Colonic mucosa (tissue), 4 donors: ENCODE measurements at places on chromosomes 16 and 17.
A peak's percentile ranks its signal among the peaks of the same experiment; 100 is the strongest.

DNA sequence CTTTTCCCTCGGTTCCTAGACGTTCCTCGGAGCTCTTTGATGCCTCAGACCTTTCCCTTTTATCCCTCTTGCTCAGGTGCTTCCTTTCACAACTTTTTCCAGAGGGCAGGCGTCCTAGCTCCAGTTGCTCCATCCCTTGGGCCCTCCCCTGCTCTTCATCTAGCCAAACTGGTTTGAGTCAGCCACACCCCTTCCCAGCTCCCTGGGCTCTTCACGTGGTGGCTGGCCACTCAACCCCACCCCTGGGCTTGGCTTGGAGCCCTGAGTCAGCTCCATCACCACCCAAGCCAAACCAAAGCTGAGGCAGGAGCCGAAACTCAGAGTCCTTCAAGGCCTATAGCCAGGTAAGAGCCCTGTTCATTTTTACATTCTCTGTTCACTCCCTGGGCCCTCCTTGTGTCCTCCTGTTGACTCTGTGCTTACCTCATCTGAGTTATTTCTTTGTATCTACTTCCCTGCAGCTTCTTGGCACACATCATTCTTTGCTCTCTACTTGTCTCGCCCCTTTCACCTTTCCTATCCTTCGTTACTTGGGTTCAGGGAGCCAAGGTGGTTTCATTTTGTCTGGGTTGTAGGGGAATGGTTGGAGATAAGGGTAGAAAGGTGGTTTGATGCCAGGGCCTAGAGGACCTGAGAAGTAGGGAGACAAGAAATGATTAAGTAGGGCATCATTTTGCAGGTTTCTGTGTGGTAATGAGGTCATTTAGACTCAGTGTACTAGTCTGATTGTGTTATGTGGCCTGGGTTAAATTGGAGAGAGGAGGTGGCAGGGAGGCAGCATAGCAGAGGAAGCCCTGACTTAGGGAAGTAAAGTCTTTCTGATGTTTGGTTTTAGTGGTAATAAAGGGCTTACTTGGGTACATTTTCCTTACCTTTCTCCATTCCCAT, 7.6 kb upstream of the PHKG2 start:
- peak; percentile 97 for DNase-seq

DNA sequence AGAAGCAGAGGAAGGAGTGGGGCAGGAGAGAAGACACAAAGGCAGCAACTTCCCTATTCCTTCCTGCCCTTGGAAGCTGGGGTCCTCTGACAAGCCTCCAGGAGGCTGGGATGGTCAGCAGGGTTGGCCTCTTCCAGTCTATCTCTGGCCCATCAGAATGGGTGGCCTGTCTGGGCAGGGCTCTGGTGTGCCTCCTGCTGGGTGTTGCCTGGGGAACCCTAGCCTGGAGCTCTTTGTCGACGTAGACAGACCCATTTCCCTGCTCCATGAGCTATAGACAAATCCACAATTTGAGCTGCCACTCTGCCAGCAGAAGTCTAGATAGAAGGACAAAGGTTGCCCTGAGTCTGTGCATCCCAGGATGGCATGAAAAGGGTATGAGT, 11.4 kb downstream of the IGFBP4 start:
- DNase-seq, result no peak

GRCh38 chr17:18066866-18067265, 20.9 kb upstream of the DRG2 start:
- no peak for DNase-seq

GRCh38 chr17:8586766-8587165, 43.8 kb downstream of the MYH10 start:
- no peak for DNase-seq

DNA sequence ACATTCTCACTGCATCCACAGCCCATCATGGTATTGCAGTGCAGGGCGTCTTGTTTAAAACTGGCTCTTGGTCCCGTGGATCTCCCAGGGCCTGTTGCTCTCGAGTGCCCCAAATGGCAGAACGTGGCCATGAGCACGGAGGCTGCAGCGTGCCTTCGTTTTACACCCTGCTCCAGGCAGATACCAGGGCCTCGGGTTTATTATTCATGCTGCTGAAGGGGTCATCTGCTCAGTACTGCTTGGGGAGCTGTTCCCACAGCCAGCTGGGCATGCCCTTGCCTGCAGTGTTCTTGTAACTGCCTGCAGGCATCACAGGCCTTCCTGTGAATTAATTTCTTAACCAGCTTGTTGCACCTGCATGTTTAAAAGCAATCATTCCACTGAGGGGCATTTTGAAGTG, 129.7 kb upstream of the CHMP6 start:
- DNase-seq, result no peak

GRCh38 chr16:4116325-4117249, at the start of gene ADCY9:
TSS of gene ADCY9 (minus strand) at chr16:4116442. CDS start at chr16:4115442, 1,000 bp downstream.
- peak; percentile 73 for DNase-seq

DNA sequence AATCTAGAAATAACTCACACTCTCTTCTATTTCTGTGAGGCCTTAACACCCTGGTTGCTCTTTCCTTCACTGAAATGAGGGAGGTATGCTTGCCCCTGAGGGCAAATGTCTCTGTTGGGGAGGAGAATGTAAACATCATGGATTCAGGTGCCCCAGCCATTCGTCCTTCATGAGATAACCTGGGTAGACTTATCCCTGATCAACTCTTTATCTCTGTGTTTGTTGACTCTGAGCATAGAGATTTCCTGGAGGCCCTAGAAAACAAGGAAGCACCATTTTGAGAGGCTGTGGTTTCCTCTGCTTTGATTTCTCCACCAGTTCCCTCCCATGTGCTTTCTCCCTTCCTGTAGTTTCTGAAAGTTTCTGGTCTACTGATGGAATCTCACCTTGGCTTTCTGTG, 77.3 kb downstream of the PHKB start:
- no peak for DNase-seq

DNA sequence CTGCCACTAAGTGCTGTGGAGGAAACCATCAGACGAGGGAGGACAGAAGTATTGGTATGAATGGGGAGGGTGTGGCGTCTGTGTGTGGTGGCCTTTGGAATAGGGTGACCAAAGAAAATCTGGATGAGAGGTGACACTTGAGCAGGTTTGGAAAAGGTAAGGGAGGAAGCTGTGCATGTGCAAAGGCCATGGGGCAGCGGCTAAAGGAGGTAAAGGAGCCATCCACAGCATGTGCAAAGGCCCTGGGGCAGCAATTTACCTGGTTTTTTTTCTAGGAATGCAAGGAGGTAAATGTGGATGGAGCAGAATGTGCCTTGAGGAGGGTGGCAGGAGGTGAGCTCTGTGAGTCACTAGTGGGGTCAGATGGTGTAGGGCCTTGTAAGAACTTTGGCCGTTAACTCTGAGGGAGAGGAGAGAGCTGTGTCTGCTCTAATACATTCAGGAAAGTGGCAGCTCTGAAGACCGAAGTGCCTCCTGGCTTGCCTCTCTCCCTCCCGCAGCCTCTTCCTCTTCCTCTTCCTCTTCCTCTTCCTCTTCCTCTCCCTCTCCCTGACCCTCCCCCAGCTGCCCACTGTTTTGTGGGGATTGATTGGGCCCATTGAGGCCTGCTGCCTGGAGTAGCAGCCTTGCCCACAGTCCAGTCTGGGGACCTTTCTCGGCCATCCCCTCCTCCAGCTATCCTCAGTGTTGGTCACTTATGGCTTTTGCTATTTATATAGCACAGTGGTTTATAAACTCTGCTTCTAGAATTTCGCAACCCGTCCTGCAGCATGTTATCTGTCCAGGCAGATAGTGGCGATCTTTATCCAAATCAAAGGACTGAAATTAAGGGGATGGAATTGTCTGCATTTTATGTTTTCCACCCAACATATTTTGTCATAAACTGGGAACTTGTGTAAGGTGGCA, 38.7 kb downstream of the CMIP start:
- DNase-seq, result no peak

- DNase-seq, result peak; percentile 83
Observed at GRCh38 chr17:13594762-13595598, 6.7 kb downstream of the HS3ST3A1 start.

GRCh38 chr16:86824751-86825296, 246.5 kb downstream of the FOXL1 start:
- no peak for DNase-seq

- DNase-seq, result no peak
Observed at GRCh38 chr16:87093804-87094555, 223.2 kb downstream of the C16orf95 start.

DNA sequence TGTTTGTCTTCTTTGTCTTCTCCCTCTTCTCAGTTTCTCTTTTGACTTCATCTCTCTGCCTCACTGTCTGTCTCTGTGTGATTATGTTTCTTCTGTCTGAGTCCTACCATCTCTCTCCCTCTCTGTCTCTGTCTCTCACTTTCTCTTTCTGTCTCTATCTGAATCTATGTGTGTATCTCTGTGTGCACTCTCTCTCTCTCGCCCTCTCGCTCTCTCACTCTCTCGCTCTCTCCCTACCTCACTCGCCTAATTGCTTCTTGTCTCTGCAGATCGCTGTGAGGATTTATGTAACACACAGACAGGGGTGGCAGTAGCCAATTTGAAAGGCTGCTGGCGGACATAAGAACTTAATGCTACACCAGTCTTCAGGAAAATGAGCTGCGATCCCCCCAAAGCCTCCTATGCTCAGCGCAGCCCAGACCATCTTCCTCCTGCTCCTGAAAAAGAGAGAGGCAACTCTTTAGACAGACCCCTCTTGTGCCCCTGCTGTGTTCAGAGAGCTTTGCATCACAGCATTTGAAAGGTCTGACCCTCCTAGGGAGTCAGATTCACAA, 140.9 kb downstream of the CCT6B start:
- DNase-seq, result no peak

GRCh38 chr17:13584701-13585080, 17.0 kb downstream of the HS3ST3A1 start:
- DNase-seq, result no peak

DNA sequence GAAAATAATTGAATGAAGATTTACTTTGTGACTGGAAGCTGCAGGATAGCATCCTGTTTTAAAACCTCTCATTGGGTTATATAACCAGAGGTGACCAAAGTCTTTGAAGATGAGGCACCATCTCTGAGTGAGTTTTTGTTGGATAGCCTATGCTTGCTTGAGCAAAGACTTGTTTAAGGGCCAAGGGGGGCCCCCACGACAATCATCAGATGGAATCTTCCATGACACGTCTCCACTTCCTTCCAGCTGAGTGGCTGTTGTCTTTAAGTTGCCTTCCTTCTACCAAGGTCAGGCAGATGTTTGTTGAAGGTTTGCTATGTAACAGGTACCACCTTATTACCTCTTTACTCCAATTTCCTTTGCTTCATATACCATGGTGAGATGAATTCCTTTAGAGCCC, 188.8 kb downstream of the PRKCA start:
- no peak for DNase-seq

DNA sequence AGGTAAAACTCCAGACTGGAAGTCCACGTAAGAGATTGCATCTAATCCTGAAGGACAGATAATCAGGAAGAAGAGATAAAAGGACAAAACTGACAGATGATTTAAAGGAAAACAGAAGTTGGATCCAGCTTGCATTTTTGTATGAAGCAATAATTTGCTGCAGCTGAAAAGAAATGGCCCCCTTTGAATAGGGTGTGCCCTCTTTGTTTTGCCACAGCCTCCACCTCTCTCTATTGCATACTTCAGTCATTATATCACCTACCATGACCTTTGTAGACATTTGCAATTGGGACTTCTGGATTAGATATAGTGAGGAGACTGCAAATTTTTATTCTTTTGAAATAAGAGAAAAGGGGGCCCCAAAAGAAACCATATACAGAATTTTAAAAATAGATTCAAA, 8.1 kb downstream of the NOG start:
- no peak for DNase-seq

DNA sequence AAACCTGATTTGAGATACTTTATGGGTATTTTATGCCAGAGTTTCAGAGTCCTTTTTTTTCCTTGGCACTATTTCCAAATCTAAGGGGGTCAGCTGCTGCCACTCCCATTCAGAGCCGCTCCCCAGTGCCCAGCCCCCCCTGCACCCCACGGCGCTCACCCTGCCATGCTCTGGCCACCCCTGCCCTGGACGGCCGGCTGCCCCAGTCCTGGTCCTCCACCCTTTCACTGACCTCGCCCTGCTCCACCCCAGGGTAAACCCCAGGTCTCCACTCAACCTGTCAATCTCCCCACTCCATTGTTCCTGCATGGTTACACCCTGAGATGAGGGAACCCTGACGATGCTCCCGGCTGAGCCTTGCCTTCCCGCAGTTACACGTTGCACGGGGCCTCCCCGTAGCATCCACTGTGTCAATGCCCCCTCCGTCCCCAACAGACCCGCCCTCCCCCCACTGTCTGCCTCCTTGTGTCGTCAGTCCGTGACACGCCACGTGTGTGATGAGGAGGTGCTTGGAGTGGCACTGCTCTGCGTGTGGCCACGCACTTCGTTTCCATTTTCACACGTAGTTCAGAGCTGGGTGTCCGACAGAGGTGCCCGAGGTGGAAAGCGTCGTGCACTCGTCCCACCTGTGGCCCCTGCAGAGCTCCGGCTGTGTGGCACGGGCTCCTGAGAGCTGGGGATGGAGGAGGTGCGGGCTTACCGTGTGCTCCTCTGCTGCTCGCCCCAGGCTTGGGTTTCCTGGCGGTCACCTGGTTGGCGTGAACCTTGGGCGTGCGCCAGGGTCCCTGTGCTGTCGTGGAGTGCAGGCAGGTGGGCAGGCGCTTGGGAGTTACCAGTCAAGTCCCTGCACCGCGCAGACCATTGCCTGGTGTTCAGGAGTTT, 116.5 kb downstream of the BANP start:
- DNase-seq, result no peak
